Stimulated activated CD8-positive, alpha-beta memory T cell treated with anti-CD3 and anti-CD28 coated beads, Interleukin-7, amount 100 ng/mL, for 1 hour (primary cell): ENCODE measurements at places on chromosomes 3 and 15.

GRCh38 chr3:182837855-182838454 is 44.7 kb downstream of the ATP11B start:
- DNase-seq: no peak

GRCh38 chr3:17755836-17756235 is 13.4 kb upstream of the TBC1D5 start:
- DNase-seq: no peak

GRCh38 chr3:4889896-4890295 is 89.3 kb upstream of the BHLHE40 start:
- no peak for DNase-seq

DNA sequence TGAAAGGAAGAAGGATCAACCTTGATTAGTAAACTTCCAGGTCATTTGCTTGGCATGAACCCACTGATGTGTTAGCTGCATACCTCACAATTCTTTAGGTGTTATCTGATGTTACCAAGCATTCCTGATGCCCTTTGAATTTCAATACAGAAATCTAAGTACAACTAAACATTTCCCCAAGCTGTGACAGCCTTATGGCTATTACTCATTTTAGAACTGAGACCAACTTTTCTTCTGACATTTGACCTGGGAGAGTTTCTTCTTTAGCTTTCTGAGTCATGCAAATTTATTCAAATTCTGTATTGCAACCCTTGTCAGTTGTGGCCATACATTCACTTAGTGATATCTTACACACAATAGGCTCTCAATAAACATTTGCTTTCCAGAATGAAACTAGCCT is 124.3 kb downstream of the TIGIT start:
- DNase-seq: no peak

DNA sequence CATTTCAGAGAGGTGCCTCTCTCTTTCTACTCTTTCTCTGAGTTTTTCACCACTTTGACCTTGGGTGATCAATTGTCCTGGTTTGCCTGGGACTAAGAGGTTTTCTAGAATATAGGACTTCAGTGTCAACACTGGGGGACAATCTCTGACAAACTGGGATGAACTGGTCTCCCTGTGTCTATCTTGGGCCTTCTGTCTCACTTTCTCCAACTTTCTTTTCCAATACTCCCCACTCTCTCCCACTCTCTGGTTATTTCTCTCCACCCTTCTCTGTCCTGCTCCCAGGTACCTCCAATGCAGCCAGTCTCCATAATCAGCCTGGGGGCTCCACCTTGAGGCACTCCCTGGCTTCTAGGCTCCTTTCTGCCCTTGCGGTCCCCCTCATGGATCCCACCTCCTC is 4.7 kb upstream of the ITGA11 start:
- no peak for DNase-seq

GRCh38 chr3:147538034-147538433 is 128.9 kb downstream of the ZIC1 start:
- no peak for DNase-seq

DNA sequence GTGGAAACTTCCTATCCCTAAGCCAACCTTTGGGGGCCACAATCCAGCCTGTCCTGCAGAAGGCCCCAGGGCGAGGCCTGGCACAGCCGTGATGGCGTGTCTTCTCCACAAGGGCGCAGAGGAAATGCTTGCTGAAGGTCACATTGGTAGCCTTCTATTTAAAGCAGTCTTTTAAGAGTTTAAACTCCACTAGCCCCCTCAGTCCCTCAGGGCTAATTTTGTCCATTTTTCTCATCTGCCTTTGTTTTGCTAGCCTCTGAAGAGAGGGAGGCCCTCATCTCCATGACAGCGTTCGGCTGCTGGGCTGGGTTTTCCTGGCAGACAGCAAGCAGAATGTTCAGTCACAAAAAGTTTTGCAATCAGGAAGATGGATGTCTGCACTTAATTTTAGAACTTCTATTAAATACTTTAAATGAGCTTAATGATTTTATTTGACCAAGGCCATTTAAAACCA is 40.8 kb downstream of the RARB start:
- DNase-seq: no peak

DNA sequence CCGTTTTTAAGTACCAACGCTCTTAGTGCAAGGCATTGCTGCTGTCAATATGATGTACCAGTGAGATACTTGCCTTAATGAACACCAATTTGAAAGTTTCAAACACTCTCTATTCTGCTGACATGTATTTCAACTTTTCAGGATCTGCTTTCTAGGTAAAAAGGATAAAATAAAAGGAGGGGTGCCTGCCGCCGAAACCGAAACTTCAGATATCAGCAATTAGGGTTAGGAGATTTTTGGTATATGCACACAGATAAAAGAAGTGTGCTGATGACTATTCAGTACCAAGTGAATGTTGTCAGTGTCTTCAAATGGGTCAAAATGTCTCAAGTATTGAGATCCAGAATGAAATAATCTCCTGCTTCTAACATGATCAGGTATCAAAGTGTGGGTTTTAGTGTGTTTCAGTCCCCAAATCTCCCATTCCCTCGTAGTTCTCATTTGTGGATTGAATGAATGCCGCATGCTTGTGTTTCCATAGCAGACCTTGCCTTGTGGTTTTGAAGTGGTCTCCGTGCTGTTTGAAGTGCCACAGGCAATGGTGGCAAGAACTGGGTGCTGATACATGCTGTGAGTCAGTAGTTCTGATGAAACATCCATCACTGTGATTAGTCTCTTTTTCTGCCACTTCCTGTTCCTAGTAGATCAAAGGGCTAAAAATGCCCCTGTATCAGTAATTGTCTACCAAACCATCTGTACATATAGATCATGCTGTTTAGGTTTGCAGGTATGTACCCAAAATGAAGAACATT is 22.5 kb downstream of the CHST14 start:
- DNase-seq: no peak

GRCh38 chr15:60391722-60392315 is 6.0 kb downstream of the ANXA2 start:
- DNase-seq: no peak

- no peak for DNase-seq
Observed at GRCh38 chr3:34947834-34948233, 691.5 kb upstream of the ARPP21 start.

GRCh38 chr3:17207019-17207418 is 322.3 kb downstream of the PLCL2 start:
- DNase-seq: no peak

DNA sequence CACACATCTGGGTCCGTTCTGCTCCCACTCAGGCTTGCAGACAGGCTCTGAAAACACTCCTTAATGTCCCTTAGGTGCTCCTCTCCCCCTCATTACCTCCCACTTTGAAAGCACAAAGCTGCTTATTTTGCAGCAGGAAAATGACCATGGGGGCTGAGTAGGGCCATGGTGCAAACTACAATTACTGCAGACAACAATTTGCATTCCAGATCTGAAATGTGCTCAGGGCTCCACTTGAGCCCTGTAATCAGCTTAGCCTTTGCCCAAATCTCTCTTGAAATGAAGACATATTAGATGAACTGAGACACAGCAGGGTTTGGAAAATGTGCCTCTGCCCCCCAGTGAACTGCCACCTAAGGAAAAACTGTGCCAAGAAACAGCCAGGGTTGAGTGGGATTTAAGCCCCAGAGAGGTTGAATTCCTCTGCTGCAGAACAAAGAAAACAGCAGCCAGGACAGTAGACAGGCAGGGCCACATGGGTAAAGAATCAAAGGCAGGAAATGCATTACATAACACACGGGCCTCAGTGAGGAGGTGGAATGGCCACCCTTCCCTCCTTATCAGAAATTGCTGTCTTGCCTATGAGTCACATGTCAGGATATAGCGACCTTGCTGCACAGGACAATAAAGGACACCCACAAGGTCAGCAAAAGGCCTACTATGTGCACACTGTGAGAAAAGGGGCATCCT is 126.8 kb upstream of the ARHGEF3 start:
- DNase-seq: no peak

DNA sequence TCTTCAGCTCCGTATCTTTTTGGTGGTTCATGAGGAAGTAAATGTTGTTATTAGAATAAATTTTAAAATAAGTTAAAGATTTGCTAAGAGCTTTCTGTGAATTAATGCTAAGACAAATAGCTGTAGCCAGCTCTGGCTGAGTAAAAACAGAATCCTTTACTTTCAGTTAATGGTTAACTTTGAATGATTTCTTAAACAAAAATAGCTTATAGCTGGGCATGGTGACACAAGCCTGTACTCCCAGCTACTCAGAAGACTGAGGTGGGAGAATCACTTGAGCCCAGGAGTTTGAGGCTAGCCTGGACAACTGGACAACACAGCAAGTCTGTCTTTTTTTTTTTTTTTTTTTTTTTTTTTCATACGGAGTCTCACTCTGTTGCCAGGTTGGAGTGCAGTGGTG is 25.0 kb downstream of the TCAIM start:
- DNase-seq: no peak

DNA sequence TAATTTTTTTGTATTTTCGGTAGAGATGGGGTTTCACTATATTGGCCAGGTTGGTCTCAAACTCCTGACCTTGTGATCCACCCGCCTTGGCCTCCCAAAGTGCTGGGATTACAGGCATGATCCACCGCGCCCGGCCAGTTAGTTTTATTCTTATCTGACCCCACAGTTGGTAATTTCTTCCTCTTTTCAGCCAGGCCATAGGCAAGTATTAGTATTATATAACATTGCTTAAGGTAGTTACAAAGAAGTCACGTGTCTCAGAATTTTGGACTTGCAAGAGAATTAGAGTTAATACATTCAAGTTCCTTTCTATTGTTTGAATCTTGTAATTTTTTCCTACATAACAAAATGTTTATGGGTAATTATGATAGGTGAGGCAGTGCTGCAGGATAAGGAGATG is 334.8 kb downstream of the LPP start:
- DNase-seq: no peak

DNA sequence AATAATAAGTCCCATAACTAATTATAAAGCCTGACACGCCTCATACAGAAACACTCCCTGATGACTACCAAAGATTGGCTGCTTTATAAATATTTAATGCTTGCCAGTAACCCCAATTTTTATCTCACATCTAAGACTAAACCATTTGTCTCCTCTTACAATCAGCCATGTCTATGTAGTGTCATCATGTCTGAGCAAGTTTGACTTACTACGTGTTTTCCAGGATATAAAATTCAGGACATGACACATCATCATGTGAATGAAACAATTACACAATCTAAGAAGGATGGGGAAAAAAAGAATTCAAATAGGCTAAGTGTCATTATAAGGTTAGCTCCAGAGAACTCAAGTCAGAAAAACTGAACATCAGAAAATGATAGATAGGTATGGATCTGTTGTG is 208.7 kb downstream of the MECOM start:
- no peak for DNase-seq

GRCh38 chr15:86483936-86484335 is 404.3 kb downstream of the AGBL1 start:
- no peak for DNase-seq

DNA sequence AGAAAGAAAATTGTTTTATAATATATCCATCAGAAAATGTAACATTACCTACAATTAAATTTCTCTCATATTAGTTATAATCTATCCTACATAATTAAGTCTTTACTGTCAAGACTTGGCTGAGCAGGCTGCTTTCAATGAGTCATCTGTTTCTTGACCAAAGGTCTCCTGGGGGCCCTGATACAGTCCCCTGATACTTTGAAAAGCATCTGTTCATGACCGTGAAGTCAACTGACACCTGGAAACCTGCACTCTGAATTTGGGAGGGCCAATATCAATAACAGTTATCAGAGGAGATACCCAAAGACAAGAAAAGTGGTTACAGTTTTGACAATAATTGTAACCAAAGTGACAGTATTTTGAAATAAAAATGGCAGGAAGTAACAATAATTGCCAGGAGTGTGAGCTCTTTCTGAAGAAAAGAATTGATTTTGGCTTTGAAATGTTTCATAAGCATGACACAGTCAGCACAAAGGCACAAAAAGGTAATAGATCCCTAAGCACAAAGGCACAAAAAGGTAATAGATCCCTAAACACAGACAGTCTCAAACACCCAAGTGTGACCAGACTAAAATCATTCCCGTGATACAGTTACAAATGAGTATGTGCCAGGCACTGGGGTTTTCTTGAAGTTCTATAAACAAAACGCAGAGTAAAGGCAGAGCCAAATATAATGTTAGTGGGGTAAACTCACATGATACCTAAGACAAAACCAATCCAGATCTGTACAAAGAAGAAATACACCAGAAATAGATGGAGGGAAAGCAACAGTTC is 260.7 kb downstream of the PLOD2 start:
- no peak for DNase-seq

GRCh38 chr3:6799264-6799915 is 61.5 kb upstream of the GRM7 start:
- no peak for DNase-seq
